ENCODE measurements at places on chromosomes 4 and X. TPM values are rescaled to one million over a fixed set of nuclear protein-coding genes. Genes with fewer than 3 reads are reported as not detected.
A peak's percentile ranks its signal among the peaks of the same experiment; 100 is the strongest.

The TSPAN7 gene
- polyA plus RNA-seq: 37.9 TPM

The SLITRK2 gene
- polyA plus RNA-seq: 2.2 TPM

The NHSL2 gene
- polyA plus RNA-seq: 11.6 TPM

The KCND1 gene
- polyA plus RNA-seq: 3.1 TPM

The AFF2 gene
- polyA plus RNA-seq: 6.5 TPM

The ZXDA gene
- polyA plus RNA-seq: 5.5 TPM

The P2RY4 gene
- 0.48 TPM for polyA plus RNA-seq

The PSAPL1 gene
- not detected for polyA plus RNA-seq

The CSAG3 gene
- polyA plus RNA-seq: not detected

The ERCC6L gene
- 6.9 TPM for polyA plus RNA-seq

The L1CAM gene
- polyA plus RNA-seq: 46.9 TPM

The TKTL1 gene
- polyA plus RNA-seq: 0.28 TPM

- DNase-seq: no peak
These were observed 81.5 kb downstream of the COX18 start for GRCh38 chr4:72987741-72988729.

GRCh38 chr4:179843370-179843769 lies 2399.8 kb upstream of the TENM3 start:
- no peak for DNase-seq

DNA sequence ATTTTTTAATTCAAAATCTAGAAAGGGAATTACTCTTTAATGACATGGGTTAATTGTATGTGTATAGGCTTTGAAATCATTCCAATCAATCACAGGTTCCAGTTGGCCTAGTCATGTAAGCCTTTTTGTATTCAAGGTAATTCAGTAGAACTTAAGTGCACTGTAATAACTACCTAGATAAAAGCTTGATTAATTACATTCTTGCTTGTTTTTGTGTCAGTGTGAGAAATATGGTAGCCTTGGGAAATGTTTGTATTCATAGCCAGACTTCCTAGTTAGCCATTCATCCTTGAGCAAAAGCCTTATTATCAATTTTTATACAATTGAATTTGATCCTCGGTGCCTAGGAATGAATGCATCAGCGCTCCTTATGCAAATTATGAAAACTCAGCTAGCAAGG lies 33.5 kb downstream of the TKTL2 start:
- DNase-seq: no peak

DNA sequence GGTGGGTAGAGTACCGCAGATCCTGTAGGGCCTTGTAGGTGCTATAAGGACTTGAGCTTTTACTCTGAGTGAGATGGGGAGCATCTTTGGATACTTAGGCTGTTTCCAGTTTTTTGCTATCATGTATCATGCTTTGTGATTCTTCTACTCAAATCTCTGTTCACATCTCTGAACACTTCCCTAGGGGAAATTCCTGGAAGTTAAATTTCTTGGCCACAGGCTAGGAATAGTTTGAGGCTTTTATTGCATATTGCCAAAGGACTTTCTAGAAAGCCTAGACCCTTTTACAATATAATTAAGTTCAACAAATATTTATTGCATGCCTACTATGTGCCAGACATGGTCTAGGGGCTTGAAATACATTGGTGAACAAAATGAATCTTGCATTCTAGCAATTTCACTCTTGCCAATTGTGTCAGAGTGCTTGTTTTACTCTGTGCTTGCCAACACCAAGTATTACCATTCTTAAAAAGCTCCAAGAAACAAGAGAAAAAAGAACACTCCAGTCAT lies 4.1 kb upstream of the PGRMC1 start:
- no peak for DNase-seq

- DNase-seq: no peak
These were observed 112.9 kb downstream of the CEP44 start for GRCh38 chr4:174396599-174397110.

GRCh38 chr4:101782546-101782945 lies 8.0 kb upstream of the BANK1 start:
- DNase-seq: no peak

DNA sequence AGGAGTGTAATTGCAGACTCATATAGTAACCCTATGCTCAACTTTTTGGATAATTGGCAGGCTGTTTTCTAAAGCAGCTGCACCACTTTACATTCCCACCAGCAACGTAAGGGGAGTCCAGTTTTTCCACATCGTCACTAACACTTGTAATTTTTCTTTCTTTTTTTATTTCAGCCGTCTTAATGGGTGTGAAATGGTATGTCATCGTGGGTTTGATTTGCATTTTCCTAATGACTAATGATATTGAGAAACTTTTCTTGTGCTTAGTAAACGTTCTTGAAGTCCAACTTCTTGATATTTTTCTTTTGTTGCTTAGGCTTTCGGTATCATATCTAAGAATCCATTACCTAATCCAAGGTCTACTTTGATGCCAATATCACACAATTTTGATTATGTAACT lies 95.3 kb upstream of the IL1RAPL1 start:
- no peak for DNase-seq

- no peak for DNase-seq
These were observed 38.3 kb downstream of the RAP2C start for GRCh38 chrX:132180929-132181328.

- no peak for DNase-seq
These were observed 3.1 kb downstream of the DCAF16 start for GRCh38 chr4:17807446-17807845.

DNA sequence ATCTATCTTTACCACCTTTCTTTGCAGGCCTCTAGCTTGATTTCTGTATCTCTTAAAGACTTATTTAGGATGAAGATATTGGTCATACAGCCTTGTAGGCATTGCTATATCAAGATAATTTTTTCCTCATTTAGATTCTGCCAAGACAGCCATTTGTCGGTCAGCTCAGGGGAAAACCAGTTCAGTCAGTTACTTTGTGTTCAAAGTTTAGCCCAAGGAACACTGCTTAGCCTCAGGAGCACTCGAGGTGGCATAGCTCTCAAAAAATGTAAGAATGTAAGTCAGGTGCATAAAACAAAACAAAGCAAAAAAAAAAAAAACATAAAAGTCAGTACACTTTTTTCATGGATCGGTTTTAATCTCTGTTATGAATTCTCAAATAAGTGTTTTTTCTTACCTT lies 43.4 kb downstream of the NRK start:
- DNase-seq: no peak

DNA sequence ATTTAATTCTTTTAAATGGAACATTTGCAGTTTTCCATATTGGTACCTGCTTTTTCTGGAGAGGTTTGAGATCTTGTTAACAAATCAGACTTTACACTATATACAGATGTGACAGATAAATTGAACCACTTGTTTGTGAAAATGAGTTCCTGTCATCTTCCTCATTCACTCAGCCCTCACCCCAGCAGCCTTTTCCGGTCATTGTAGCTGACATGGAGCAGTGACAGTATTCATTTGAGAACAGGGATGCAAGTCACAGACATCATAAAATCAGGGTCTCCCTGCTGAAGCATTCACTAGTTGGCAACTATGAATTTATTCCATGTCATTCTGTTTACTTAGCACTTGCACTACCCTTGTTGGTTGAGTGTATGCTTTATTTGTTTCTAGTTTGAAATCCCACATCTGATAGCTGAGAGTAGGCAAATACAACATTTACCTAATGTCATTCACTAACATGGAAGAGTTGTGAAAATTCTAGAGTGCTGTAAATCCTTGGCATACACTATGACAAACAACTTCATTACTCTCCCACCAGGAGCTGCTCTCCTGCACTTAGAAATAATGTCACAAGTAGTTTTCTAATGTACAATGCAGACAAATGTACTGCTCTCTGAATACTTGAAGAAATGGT lies 78.9 kb downstream of the UGT8 start:
- DNase-seq: no peak

DNA sequence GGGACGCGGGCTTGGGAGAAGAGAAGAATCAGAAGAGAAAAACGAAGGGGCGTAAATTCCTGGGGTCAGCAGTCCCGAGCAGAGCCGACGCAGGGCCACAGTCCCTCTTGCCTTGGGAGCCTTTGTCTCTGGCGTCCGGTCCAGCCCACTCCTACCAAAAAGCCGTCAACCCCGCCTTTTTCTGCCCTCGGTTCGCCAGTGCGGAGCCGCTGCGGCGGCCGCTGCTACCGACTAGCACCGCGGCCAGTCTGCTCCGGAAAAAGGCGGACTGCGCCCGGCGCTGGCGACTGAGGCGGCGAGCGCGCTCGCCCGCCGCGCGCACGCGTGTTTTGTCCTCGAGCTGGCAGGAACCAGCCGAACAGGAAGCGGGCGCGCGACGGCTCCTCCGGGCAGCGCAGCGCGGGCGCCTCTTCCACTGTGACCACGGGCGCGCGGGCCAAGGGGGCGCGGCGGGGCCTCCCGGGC lies 502 bp downstream of the HNRNPDL start:
- no peak for DNase-seq

GRCh38 chr4:183935355-183936005 lies 30.4 kb downstream of the STOX2 start:
- DNase-seq: no peak

- DNase-seq: no peak
These were observed 65.3 kb upstream of the CCSER1 start for GRCh38 chr4:90061881-90062280.

- peak; percentile 92 for DNase-seq
These were observed 218.9 kb downstream of the OR13H1 start for GRCh38 chrX:131762802-131763234.

DNA sequence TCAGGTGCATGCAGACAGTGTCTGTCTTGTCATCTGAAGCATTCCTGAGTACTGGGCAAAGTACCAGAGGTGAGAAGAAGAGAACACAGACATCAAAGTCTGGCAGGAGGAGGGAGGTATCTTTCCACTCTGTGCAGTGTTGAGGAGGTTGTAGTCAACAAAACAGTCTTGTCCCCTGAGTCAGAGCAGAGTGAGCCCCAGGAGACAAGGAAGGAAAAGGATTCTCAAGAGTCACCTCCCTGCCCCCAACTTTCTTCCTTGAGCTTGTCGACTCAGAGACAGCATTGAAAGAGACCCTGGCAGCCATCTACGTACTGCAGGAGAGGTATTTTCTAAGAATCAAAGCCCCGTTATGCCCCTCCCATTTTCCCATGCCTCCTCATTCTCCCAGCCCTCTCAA lies 4.4 kb upstream of the SRPX start:
- DNase-seq: no peak

DNA sequence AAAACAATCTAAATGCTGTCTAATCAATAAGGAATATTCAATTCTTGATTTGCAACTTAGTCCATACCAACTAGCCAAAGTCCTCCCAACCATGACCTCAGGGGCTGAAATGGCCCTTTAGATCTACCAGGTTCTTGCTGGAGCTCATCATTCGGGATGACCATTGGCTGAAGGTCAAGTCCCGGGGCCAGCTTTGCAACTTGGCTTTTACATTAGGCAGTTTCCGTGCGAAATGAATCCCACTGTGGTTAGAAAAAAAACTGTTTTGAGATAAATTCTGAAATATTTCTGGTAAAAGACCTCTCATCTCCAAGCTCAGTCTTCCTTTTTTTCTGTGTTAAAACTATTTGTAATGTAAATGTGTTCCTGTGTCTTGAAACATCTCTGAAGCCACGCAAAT lies 178.6 kb downstream of the TENM3 start:
- DNase-seq: no peak

DNA sequence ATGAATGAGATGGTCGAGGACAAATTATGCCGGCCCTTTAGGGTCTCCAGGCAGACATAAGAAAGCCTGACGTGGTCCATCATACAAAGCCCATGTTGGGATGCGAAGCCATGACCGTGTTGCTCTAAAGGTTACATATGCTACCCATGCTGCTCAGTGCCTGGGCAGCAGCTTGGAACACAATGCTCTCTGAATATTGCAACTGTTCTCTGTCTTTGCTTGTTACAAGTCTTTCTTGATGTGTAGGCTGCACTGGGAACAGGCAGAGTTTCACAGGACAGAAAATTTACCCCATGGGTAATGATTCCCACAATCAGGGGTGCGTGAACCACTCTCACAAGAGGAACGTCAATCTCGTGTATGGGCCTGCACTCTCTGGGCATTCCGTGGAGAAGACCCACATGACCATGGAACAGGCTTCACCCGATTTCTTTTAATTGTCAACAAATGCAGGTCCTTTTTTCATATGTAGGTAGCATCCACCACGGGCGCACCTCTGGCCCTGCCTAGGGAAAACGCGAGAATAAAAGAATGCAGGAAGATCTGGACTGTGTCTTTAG lies 66.3 kb downstream of the NBDY start:
- no peak for DNase-seq

DNA sequence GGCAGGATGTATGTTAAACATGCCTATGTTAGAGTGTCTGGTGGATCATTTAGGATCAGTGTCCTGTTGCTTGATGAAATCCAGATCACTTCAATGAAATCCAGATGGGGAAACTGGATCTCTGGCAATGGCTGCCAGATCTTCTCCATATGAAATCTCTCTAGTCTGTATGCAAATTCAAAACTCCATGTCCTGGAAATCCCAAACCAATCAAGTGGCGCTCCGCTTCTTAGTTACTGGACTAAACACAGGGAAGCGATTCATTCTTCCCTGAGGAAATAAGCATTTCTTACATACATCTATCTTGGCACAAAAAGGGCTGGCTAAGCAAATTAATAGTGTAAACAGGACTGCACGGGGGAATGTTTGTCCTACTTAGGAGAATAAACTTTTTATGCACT lies 94.9 kb downstream of the HDAC8 start:
- no peak for DNase-seq

DNA sequence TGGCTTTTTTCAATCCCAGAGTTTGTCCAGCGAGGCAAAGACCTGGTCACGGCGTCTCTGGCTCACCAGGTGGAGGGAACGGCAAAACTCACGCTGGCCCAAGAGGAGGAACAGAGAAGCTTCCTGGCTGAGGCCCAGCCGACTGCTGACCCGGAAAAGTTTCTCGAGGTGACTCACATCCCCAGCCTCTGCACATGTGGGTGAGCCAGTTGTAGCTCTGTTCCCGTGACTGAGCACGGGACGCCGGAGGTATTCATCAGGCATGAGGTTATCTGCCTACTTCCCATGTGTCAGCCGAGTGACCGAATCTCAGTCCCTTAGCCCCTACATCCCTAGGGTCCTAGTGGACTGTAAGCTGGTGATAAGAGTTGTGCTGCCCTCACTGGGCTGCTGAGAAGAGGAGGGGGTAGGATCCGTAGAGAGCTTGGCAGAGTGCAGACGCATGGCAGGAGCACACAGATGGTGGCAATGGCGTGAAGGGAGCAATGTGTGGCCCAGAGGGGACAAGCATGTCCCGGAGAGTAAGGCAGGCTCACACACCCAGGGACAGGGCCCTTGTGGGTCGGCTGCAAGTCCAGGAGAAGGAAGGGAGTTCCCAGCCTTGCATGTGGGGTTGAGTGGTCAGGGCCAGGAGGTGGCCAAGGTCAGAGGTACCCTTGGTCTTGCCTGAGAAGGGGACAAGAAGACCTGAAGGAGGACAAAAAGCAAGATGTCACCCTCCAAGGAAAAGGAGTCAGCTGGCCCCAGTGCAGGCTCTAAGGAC lies 42.9 kb downstream of the EVC start:
- DNase-seq: no peak

GRCh38 chr4:141609243-141609642 lies 27.1 kb upstream of the IL15 start:
- DNase-seq: no peak
